ENCODE measurements at places on chromosomes 2 and 18. TPM values are rescaled to one million over a fixed set of nuclear protein-coding genes. Genes with fewer than 3 reads are reported as not detected.

DNA sequence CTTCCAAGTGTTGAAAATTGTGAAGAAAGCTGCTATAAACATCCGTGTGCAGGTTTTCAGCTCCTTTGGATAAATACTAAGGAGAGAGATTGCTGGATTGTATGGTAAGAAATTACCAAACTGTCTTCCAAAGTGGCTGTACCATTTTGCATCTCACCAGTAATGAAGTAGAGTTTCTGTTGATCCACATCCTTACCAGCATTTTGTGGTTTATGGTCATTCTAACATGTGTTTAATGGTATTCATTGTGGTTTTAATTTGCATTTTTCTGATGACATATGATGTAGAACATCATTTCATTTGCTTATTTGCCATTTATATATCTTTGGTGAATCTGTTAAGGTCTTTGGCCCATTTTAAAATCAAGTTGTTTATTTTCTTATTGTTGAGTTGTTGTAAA is 260.7 kb downstream of the SPAG16 start:
- no peak for DNase-seq

DNA sequence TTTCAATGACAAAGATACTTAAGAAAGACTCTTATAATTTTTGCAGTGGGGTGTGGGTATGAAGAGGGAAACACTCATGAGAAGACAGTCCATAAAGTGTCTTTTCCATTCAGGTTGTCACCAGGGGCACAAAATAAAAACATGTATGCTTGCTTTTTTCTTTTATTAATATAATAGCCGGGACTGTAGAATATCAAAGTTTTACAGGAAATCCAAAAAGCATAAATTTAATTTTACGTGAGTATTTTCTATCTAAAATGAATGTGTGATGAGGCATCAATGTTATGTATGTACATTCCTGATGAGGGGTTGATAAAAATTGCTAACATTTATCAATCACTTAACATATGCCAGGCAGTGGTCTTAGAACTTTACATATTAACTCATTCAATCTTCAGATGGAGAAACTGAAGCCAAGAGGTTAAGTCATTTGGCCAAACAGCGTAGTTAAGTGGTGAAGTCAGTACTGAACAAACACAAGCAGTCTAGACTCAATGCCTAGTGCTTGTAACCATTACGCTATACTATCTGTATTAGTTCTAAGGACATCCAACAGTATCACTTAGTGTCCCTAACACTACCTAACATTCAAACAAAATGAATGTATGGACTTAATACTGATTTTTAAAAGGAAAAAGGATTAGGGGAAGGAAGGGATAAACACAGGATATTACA is 10.7 kb downstream of the CCT4 start:
- DNase-seq = no peak

The PTPRM gene
- 89.6 TPM for polyA plus RNA-seq

DNA sequence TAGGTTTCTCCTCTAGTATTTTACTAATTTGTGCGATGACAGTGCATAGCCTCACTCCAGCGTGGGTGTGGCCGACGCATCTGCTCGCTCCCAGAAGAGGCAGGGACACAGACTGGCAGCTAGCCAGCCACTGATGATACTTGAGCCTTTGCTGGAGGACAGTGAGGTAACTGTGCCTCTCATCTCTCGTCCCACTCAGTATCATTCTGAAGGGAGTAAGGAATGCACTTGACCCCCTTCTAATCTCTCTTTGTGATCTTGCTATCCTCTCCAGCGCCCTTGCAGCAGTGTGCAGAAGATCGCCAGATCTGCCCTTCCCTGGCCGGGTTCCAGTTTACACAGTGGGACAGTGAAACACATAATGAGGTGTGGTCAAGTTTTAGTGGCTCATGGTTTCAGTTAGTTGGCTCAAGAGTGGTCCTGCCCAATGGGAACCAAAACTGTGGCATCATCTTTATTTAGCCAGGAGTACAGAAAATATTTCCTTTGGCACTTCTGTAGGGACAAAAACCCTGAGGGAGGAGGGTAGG is 17.5 kb downstream of the NCAPH start:
- DNase-seq = no peak

DNA sequence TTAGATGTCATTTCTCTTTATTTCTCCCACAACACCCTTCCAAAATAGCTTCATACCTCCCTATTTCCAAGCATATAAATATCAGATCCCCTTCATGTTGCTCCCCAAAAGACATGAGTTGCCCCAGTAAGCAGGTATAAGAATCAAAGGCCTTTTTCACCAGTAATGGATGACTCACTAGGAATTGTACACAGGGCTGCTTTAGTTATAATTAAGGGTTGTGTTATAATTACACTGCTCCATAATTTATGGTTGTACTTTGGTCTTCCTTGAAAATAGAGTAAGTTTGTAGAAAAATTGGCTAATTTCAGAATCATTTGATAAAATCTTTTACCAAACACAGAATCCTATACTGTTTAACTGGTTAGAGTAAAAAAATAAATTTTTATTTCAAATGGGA is 8.8 kb upstream of the AQP4 start:
- DNase-seq = no peak

The TMEFF2 gene
- 10.9 TPM for polyA plus RNA-seq

GRCh38 chr2:156430980-156431358 is 5.2 kb upstream of the GPD2 start:
- DNase-seq = no peak

The GDF7 gene
- polyA plus RNA-seq = 2.6 TPM

DNA sequence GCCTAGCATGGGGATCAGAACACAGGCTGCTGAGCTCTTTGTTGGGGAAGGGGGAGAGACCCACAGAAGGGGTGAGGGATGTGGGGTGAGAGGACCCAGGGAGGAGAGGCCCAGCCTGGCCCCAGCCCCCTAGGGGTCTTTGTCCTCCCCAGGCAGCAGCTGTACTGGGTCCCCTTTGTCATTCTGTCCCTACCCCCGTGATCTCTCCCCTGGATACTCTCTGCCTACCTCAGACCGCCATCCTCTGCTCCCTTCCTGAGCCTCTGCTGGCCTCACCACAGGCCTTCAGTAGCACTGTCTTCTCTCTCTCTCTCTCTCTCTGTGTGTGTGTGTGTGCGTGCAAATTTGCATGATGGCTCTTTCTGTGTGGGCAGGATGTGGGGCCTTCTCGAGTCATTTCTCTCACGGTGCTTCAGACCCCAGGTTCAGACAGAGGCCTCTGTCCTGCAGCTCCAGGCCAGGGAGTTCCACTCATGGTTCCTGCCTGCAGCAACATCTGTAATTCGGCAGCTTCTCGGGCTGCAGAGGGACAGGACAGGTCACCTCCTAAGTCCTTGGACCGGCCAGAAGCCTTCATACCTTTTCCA is 1.4 kb downstream of the PSD4 start:
- DNase-seq = no peak

The ALKAL2 gene
- polyA plus RNA-seq = 5.8 TPM

The FBLN7 gene
- polyA plus RNA-seq = 14.8 TPM

The TCF7L1 gene
- polyA plus RNA-seq = 57.8 TPM

GRCh38 chr18:54203914-54204313 is 20.6 kb downstream of the MBD2 start:
- no peak for DNase-seq

DNA sequence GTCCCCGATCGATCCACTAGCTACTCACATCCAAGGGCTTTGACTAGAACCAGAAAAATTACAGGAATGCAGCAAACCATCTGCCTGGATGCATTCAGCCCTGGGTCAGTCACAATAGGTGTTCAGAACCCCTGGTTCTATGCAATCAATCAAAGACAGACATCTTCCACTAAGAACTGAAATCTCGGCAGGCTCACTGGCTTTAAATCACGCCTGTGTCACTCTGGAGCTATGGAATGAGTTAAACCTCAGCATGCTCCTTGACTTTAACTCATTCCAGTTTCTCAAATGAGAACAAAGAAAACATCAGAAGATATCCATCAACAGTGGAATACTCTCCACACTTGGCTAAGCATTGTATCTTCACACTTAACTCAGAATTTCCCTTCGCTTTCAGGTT is 68.1 kb upstream of the SPTBN1 start:
- no peak for DNase-seq

- DNase-seq = no peak
Observed at GRCh38 chr18:34773961-34774766, 64.1 kb downstream of the DTNA start.

The TCF4 gene
- 79.8 TPM for polyA plus RNA-seq

DNA sequence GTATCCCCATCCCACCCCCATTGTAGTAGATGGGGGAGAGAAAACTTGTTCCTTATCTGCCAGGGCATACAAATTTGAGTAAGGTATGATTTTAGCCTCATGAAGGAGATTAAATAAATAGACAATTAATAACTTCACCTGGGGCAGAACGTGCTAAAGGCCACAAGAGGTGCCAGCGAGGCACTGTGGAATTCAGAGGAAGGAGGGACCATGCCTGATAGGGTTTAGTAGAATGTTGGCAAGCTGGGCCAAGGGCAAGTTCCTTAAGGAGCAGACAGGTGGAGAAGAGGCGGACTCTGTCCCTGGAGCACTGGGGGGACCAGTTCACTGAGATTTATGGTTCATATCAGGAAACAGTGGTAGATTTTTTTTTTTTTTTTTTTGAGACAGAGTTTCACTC is 22.5 kb downstream of the STAMBP start:
- no peak for DNase-seq

DNA sequence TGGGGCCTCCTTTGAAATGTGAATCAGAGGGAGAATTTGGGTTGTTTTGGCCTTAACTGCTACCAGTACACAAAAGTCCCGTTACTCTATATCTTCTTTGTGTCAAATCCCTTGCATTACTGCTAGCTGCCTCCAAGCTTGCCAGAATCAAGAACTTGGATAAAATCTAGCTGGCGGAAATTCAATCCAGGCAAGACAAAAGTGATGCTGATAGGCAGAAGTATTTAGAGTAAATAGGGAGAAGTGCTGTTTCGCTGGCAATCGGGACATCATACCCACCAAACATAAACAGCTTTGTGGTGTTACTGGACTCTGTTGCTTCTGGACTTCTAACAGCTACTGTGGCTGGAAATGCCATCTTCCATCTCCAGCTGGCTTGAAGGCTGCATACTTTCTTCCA is 2.5 kb downstream of the IFIH1 start:
- DNase-seq = no peak

DNA sequence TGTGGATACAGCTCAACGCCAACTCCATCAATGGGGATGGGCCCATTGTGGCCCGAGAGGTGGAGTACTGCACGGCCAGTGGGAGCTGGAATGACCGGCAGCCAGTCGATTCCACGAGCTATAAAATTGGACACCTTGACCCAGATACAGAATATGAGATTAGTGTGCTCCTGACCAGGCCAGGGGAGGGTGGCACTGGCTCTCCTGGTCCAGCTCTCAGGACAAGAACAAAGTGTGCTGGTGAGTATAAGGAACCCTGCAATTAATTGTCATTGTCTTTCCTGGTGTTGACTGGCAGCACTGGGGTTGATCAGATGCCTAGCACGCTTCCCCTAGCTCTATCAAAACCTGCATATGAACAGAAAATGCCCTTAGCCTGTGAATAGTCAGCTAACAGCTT is 388.1 kb downstream of the PTPRM start:
- no peak for DNase-seq

DNA sequence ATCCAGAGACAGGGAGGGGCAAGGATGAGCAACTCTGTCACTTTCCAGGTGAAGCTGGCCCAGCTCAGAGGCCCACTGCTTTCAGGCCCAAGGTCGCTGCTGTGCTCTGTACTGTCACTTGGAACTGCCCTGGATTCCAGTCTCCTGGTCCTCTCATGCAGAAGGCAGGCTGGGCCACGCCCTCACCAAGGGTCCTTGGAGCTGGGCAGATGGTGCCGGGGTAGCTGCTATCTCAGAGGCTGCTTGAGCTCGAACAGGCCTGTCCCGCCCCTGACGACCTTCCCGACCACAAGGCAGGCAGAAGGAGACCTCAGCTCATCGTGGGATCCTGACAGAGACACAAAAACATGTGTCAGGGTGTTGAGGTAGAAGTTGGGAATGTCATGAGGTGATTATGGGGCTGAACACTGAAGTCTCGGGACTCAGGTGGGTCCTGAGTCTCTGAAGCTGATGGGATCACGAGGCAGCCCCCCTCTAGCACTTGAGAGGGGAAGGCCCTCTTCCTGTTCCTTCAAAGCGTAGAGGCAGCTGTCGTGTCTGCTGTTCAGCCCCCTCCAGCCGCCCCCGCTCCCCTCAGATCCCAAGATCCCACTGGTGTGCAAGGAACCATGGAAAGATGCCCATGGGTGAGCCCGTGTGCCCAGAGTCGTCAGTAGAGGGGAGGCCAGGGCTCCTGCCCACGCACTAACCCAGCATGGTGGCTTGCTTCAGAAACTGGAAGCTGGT is 78.3 kb downstream of the POLR1A start:
- no peak for DNase-seq

The SPATS2L gene
- polyA plus RNA-seq = 129 TPM

GRCh38 chr2:67208887-67209500 is 188.1 kb upstream of the ETAA1 start:
- DNase-seq = no peak

DNA sequence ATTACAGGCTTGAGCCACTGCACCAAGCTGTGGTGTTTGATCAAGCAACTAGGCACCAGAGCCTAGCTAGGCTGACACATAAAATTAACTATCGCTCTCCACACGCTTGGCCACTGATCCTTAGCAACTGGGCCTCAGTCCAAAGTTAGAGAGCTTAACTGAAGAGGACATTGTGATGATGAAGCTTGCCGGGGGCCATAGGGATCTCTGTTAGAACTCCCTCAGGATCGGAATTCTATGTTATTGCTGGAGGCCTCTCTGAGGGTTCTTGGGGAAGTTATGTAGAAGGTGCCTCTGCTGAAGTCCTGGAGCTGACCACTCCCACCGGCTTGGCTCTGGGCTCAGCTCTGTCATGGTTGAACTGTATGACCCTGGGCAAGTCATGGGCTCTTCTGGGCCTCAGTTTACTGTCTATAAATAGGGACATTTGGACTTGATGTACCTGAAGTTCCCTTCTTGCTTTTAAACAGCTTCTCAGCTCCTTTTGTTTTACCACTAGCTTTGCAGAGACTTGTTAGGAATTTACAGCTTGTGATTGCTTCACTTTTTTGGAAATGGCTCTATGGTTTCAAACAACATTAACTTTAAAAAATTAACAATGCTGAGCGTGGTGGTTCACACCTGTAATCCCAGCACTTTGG is 44.1 kb downstream of the GATA6 start:
- DNase-seq = no peak
